Left ventricle myocardium inferior (tissue), 1 donor: ENCODE measurements at places on chromosomes 3 and 15.
A peak's percentile ranks its signal among the peaks of the same experiment; 100 is the strongest.

- no peak for DNase-seq
These were observed 58.8 kb upstream of the CTXND1 start for GRCh38 chr15:80310776-80311175.

DNA sequence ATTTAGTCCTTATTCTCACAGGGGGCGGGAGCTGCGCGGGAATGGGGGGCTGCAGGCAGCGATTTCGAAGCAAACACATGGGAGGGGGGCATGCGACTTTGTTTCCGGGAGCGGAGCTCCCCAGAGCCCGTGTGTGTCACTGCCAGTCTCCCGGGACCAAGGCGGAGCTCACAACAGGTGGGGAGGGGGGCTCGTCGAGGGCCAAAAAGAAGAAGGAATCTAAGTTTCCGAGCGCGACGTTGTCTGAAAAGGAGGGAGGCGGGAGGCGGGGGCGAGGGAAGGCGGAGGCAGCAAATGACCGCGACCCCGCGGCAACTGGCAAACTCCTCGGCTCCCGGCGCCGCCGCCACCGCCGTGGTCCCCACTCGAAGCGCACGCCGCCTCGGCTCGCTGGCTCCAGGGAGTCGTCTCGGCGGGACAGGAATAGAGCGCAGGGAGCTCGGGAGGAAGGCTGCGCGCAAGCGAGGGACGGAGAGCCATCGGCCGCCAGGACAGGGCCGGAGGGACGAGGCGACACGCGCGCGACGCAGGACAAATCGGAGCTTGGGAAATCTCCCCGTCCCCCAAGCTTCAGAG lies 1.4 kb downstream of the FOXP1 start:
- DNase-seq, result peak; percentile 62

- no peak for DNase-seq
These were observed 73.3 kb downstream of the SYNPR start for GRCh38 chr3:63351159-63352007.

- peak; percentile 34 for DNase-seq
These were observed 697 bp upstream of the TRIM69 start for GRCh38 chr15:44735482-44736180.

GRCh38 chr15:35054380-35054779 lies 30.7 kb downstream of the NANOGP8 start:
- DNase-seq, result no peak

- no peak for DNase-seq
These were observed 59.8 kb upstream of the TBC1D21 start for GRCh38 chr15:73813589-73813988.

- DNase-seq, result no peak
These were observed 69.9 kb downstream of the PDCD6IP start for GRCh38 chr3:33868309-33868708.

DNA sequence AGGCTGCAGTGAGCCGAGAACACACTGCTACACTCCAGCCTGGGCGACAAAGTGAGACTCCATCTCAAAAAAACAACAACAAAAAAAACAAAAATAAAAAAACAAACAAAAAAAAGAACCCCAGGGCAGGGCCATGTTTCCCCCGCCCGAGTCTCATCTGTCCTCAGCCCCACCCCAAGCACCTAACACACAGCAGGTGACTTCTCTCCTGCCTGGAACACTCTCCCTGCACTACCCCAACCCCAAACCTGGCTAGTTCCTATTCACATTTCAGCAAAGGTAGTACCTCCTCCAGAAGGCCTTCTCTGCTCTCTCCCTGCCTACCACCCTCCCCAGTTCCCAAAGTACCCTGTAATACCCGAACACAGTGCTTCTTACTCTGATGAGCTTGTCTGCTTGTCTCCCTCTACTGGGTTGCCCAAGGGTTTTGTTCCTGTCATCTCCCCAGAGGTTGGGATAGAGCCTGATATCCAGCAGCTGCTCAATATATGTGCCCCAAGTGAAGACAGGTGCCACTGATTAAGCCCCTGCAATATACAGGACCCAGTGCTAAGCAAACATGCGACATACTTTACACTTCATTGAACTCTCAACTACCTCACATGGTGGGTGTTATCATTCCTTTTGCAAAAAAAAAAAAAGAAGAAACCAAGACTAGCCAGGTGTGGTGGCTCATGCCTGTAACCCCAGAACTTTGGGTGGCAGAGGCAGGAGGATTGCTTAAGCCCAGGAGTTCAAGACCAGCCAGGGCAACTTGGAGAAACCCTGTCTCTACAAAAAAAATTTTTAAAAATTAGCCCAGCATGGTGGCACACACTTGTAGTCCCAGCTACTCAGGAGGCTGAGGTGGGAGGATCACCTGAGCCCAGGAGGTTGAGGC lies 103.6 kb downstream of the DAPK2 start:
- no peak for DNase-seq

- no peak for DNase-seq
These were observed 536.8 kb downstream of the PYDC2 start for GRCh38 chr3:191997579-191998268.

GRCh38 chr3:62143843-62144450 lies 229.4 kb downstream of the FEZF2 start:
- DNase-seq, result no peak
